ENCODE measurements at places on chromosomes 5 and 9.

- DNase-seq = no peak
These were observed 84.3 kb upstream of the BRINP1 start for GRCh38 chr9:119453490-119453911.

GRCh38 chr5:93598091-93599000 lies 15.3 kb downstream of the NR2F1 start:
- no peak for DNase-seq

- DNase-seq = no peak
These were observed 9.2 kb upstream of the TAF1L start for GRCh38 chr9:32644698-32645097.

DNA sequence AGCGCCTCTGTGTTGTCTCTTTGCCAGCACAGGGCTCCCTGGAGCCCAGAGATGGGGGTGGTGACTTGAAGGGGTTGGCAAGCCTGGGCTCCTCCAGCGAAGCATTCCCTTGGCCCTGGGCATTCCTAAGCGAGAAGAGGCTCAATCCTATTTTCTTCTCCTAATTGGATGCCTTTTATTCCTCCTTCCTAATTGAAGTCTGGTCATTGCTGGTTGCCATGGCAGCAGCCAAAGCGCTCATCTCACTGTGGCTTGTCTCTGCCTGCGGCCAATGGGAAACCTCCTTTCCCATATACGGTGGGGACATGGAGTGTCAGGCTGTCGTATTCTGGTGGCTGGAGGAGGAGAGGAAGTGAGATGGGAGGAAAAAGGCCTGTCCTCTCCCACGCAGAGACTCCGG lies 52.3 kb upstream of the RARS1 start:
- no peak for DNase-seq

- no peak for DNase-seq
These were observed at the start of gene KIF4B for GRCh38 chr5:155013526-155013925. KIF4B (plus strand) TSS chr5:155013755; CDS start chr5:155013860, 105 bp downstream.

- DNase-seq = no peak
These were observed 156.5 kb upstream of the IL12B start for GRCh38 chr5:159486836-159487235.

DNA sequence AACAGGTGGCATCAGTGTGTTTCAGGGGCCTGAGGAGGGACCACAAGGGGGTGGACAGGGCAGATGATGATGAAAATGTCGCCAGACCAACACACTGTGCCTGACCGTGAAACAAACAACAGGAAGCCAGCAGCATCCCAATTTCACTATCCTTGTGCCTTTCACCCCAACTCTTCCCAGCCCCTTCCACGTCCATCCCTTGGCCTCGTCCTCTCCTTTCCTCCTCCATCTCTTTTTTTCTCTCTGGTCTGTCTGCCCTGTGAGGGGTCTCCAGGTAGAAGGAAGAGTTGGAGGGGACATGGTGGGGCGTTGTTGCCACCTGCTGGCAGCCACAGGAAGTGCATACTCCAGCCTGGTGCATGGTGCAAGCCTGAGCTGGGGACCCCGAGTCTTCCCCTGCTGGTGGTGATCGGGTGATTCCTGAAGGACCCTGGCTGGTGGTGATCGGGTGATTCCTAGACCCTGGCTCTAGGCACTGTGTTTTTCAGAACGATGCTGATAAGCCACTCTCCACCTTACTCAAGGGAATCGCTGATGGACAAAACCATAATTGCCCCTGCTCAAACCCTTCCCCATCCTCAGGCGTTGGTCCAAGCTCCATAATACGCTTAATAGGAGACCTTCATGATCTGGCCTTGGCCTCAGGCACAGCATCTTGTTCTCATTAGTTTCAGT lies 21.7 kb upstream of the NSD1 start:
- no peak for DNase-seq

- no peak for DNase-seq
These were observed 87.5 kb upstream of the SSBP2 start for GRCh38 chr5:81838307-81838906.

GRCh38 chr5:179348843-179349242 lies 3.6 kb upstream of the ADAMTS2 start:
- DNase-seq = no peak

- DNase-seq = no peak
These were observed 117.5 kb upstream of the MTAP start for GRCh38 chr9:21684831-21685362.

- DNase-seq = no peak
These were observed 43.5 kb downstream of the PKD2L2 start for GRCh38 chr5:137932800-137933199.

DNA sequence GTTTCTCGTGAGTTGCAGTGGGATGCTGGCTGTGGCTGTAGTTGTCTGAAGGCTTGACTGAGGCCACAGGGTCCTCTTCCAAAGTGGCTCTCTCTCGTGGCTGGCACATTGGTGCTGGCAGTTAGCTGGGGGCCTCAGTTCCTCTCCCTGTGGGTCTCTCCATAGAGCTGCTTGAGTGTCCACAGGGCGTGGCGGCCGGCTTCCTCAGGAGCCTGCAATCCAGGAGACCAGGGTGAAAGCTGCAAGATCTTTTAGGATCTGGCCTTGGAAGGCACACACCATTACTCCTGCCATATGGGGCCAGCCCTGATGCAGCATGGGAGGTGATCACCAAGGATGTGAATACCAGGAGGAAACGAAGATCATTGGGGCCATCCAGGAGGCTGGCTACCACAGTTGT lies 41.1 kb downstream of the ANKRD33B start:
- DNase-seq = no peak

DNA sequence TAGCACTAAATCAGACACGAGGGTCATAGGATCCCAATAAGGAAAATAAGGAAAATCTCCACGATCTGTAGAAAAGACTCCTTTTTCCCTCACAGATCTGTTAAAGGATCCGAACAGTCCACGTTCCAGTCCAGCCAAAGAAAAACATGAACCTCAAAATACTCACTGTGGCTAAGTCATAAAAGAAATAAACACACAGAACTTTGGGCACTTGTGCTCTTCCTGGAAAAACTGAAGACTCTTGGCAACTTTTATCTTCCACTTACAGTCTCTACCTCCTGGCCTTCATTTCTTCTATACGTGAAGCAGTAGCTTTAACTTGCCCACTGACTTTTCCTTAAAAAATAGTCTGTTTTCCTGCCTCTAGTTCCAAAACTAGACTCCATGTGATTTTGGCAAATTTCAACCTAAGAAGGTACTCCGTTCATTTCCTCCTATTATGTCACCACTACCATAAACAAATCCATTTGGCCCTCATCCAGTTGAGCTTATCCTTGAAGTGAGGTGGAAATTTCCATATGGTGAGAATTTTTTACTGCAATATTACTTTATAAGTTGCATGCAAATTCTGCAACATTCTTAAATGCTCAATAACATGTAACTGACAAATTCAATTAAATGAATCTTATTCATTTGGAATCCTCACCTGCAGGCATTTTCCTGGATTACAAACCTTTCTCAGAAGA lies 5.3 kb upstream of the LHFPL2 start:
- no peak for DNase-seq
